ENCODE measurements at places on chromosomes 7 and 10.

DNA sequence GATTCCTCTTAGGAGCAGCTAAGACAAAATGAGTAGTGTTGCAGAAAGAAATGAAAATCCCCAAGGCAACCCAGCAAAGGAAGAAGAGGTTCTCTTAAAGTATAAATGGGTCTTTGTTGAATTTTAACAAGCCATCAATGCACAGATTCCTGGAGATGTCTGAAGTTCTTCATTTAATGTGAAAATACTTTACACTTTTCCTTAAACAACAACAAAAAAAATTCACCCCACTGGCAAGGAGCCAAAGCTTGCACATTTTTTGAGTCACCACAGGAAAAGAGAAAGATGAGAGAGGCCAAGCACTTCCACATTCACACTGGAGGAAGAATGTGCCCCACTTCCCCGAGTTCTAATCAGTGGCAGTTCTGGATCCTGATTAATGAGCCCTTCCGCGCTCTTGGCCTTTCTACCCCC lies 286.4 kb upstream of the MEOX2 start:
- no peak for DNase-seq

- DNase-seq = no peak
These were observed 121.9 kb downstream of the GFRA1 start for GRCh38 chr10:116151076-116151475.

GRCh38 chr10:114374053-114374791 lies 30.1 kb downstream of the AFAP1L2 start:
- no peak for DNase-seq

DNA sequence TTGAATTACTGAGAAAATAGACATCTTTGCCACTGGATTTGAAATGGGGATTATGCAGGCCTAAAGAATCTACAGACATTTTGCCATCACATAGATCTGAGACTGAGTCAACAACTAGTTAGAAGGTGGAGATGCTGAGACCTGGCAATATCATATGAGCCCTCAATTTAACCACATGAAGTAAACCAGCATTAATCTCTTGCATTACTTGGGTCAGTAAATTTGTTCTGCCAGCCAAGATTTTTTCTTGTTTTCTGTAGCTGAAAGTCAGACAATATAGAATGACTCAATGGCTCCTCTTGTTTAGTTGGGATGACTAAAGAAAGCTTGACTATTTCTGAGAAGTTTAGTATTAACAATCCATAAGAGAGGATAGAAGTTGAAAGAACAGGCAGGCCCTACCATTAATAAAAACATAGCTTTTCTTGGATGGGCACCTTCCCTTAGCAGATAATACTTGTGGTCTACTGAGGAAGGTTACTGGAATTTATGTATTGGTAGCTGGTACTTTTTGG lies 396.7 kb upstream of the SORCS1 start:
- no peak for DNase-seq

GRCh38 chr10:107653832-107654287 lies 489.4 kb upstream of the SORCS1 start:
- DNase-seq = no peak

DNA sequence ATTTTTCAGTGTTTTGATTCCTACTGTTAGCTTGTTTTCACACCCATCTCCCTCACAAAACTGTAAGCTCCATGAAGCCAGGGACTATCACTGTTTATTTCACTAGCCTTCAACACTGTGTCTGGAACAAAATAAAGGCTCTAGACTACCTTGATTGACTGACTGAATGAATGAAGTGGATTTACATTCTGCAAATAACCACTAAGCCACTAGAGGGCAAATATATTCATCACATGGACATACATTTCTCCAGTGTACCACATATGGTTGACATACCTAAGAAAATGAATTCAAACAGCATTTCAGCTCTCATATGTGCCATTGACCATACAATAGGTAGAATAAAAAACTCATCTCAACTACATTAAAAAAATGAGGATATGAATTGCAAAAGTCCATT lies 185.9 kb downstream of the RAB11FIP2 start:
- DNase-seq = peak; percentile 22

DNA sequence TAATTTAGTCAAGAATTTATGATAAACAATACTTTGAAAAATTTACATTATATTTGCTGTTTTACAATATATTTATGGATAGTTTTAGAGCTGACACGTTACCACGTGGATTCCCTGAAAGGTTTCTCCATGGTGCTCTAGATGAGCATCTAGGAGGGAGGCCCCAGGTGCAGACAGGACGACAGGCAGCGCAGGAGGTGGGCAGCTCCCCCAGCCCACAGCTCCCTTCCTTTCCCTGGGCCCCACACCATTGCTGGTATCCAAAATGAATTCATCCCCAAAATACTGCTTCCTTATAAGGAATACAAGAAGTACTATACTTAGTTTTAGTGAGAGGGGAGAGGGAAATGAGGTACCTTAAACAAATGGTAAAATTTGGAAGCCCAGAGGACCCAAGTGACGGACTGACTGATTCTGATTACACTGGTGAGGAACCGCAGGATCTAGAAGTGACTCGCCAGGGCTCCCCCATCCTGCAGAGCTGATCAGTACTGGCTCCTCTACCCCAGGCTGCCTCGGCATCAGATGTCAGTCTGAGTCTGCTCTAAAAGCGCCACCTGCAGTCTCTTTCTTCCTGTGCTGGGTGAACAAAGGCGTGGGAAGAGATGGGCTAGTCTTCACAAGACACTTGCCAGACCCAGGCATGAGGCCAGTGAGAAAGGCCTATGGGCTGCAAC lies 89.2 kb downstream of the DLG5 start:
- peak; percentile 40 for DNase-seq

GRCh38 chr10:32253276-32253675 lies 93.7 kb downstream of the EPC1 start:
- DNase-seq = no peak

- no peak for DNase-seq
These were observed 54.0 kb downstream of the MTURN start for GRCh38 chr7:30188811-30189210.

GRCh38 chr7:157760004-157760730 lies 423.4 kb downstream of the DNAJB6 start:
- DNase-seq = no peak

- DNase-seq = no peak
These were observed 122.7 kb downstream of the TRRAP start for GRCh38 chr7:99000904-99001465.

DNA sequence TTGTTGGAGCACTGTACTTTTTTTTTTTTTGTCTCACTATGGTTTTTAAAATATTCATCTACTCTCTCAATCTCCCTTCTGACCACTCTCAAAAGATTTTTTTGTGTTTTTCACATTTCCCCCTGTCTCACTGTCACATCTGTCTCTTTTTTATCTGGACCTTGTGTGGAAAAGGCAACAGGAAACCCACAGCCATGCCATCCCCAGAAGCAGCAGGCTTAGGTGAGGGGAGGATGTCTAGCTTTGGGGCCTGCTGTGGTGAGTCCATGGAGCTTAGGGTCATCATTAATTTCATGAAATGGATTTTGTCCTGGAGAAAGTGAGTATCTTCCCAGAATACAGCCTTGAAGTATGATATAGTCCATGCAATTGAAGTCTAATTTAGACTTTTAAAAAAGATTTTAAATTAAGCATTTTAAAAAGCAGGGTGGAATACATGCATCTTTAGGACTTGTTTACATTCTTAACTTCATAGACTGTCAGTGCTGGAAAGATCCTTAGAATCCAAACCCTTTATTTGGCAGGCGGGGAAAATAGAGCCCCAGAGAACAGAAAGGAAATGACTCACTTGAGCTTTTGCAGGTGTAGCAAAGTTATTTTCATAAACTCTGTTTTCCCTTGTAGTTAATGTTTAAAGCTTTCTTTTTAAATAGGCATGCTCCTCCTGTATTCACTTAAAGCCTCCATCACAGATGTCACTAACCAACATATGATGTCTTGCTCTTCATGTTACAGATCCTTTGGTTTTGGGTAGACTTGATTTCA lies 25.1 kb downstream of the MINDY4 start:
- DNase-seq = peak; percentile 24

- DNase-seq = no peak
These were observed 728.0 kb downstream of the PARD3 start for GRCh38 chr10:34087095-34087418.

DNA sequence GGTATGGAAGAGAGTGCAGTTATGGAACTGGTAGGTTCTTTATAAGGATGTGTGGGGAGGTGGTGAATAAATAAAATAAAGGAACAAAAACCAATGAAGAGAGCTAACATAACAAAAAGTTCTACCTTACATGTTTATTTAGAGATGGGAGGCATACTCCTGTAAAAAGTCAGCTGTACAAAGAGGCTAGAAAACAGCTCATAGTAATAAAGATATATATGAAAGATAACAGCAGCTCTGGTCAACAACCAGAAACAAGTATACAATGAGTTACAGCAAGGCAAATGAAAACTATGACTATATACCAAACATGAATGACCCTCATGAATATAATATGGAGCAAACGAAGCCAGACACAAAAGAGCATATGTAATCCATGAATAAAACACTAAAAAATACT lies 62.0 kb downstream of the FAM13C start:
- no peak for DNase-seq

DNA sequence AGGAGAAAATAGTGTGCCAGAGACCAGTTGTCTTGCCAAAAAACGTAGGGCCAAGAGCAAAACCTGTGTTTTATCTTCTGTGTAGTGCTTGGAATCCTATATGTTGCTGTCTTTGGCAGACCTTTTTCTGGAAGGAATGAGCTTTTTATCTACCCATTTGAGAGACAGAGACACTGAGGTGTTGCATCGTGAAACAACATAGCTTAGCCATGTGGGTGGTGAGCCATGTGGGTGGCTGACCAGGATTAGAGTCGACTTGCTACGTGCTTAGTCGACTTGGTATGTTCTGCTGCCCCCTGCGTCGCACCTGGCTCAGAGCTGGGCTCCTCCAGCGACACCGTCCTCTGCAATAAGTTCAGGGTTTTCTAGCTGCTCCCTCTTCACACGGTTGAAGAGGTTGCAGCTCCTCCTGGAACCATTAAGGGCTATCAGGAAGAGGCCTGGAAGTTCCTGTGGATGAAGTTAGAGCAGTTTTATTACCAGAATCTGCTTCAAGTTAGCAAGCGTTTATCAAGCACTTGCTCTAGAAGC lies 175.8 kb downstream of the SH2D4B start:
- no peak for DNase-seq

DNA sequence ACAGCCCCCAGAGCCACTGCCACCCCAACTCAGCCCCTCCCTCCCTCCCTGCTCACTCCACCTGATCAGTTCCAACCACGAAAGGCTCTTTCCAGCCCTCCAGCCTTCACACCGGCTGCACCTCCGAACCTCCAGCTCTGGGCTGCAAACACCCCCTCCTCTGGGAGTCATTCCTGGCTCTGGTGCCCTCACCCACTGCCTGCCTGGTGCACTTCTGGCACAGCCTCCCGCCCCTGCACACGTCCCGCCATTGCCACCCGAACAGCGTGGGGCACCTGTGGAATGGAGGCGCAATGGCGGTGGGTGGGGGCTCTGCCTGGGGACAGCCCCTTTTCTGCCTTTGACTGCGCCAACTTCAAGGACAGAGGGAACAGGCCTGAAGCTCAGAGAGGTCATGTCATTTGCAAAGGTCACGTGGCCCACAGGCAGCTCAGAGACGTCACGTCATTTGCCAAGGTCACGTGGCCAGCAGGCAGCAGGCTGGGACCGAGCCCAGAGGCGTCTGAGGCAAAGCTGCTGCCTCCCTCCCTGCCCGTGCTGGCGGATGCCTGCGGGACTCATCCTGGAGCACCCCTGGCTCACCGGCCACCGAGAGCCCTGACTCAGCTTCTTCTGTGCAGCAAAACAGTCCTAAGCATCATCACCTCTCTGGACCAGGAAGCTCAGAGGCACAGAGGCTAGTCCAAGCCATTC lies 76.0 kb upstream of the DNAAF5 start:
- no peak for DNase-seq

GRCh38 chr10:125811251-125811650 lies 11.8 kb downstream of the UROS start:
- DNase-seq = no peak

DNA sequence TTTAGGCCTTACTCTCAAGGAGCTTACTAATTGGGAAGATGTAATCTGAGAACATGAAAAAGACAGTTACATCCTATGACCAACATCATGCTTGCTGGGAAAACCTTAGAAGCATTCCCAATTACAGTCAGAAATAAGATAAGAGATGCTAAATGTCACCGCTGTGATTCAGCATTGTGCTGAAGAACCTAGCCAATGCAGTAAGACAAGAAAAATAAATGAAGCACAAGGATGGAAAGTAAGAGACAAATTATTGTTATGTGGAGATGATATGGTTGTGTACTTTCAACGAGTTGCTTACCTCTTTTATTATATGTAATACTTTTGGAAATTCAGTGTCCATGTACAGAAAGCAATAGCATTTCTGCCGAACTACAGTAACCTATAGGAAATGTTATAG lies 104.8 kb downstream of the RBM20 start:
- DNase-seq = no peak

- DNase-seq = no peak
These were observed 173.5 kb downstream of the SEMA3E start for GRCh38 chr7:83475420-83475819.

- DNase-seq = no peak
These were observed 27.1 kb upstream of the AKAP9 start for GRCh38 chr7:91913612-91914011.

- DNase-seq = no peak
These were observed 165.9 kb upstream of the PPP1R3A start for GRCh38 chr7:114084472-114085312.

- DNase-seq = no peak
These were observed 36.6 kb downstream of the AP3M1 start for GRCh38 chr10:74114041-74114448.

GRCh38 chr7:76358011-76358480 lies 745 bp downstream of the YWHAG start:
- DNase-seq = no peak

DNA sequence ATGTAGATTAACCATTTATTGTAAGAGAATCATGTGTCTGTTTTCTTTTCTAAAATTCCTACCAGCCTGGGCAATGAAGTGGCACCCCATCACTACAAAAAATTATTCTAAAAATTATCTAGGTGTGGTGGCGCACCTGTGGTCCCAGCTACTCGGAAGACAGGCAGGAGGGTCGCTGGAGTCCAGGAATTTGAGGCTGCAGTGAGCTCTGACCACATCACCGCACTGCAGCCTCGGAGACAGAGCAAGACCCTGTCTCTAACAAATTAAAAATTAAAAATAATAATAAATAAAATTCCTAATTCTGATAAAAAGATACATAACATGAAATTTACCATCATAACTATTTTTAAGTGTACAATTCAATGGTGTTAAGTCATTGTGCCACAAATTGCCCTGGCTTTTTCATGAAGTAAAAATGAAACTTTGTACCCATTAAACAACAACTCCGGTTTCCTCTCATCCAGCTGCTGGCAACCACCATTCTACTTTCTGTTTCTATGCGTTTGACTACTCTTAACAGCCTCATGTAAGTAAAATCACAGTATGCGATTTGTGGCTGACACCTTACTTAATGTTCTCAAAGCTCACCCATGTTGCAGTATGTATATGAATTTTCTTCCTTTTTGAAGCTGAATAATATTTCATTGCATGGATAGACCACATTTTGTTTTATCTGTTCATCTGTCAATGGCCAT lies 20.6 kb upstream of the USP6NL start:
- peak; percentile 48 for DNase-seq

GRCh38 chr10:117552701-117553141 lies 10.2 kb downstream of the EMX2 start:
- DNase-seq = no peak

All from GM19239 (cell line).